ENCODE measurements at places on chromosomes 7 and 10.

- DNase-seq = no peak
These were observed 481.6 kb downstream of the TNS3 start for GRCh38 chr7:47100148-47100816.

- no peak for DNase-seq
These were observed 18.3 kb downstream of the C7orf25 start for GRCh38 chr7:42893346-42894240.

GRCh38 chr10:59007307-59008025 lies 169.0 kb upstream of the PHYHIPL start:
- DNase-seq = no peak

DNA sequence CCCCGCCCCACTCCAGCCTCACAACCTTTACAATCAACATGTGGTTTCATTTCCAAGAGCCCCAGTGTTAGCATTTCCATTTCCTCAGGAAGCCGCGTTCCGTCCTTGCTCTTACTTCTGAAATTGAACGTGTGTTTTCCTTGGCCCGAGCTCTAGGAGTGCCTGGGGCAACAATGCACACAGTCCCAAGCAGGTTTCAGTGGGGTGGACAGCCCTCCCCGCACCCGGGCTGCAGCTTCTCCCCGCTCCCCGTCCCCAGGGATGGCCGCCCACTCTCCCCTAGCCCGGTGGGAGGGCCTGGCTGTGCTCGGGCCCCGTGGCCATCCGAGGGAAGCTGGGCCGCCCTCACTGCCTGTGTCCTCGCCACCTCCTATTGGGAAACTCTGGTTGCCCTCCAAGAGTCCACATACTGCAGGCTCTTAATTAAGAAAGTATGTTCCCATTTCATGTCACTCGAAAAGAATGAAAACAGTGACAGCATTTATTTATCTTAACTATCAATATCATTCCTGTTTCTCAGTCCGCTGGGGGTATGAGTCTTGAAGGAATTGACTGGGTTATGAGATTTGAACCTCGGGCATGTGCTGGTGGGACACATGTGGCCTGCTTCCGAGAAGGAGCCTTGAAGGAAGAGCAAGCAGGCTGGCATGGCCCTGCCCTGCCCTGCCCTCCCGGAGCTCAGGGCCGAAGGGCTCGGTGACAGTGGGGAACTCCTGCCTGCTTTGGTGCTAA lies 163.8 kb downstream of the GRK5 start:
- DNase-seq = no peak

DNA sequence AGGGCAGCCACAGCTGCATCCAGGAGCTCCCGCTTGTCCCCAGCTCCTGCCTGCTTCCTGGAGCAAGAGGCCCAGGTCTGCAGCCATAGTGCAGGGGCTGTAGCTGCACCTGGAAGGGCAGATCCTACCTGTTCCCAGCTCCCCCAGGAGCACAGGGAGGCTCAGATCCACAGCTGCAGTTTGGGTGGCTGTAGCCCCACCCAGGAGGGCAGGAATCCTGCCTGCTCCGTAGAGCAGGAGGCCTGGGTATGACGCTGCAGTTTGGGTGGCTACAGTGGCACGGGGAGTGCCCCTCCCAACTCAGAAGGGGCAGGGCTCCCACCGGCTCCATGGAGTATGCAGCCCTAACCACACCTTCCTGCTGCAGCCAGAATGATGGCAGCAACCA lies 26.7 kb upstream of the CDCA7L start:
- DNase-seq = no peak

DNA sequence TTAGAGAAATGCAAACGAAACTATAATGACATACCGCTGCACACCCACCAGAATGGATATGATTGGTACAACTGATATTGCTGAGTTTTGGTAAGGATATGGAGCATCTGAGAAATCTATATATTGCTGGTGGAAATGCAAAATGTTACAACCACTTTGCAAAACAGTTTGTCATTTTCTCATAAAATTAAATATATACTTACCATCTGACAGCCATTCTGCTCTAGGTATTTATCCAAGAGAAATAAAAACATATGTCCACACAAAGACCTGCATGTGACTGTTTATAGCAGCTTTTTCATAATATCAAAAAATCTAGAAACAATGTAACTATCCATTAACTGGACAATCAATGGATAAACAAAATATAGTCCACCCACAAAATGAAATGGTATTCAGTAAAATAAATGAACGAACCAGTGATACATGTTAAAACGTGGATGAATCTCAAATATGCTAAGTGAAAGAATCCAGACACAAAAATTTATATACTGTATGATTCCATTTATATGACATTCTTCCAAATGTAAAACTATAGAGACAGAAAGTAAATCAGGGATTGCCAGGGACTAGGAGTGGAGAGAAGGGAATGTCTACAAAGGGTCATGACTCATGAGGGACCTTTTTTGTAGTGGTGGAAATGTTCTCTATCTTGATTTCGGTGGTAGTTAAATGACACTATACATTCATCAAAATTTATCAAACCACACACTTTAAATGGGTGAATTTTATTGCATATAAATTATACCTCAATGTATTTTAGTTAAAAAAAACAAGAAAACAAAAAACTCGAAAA lies 312.0 kb upstream of the GLI3 start:
- DNase-seq = no peak

DNA sequence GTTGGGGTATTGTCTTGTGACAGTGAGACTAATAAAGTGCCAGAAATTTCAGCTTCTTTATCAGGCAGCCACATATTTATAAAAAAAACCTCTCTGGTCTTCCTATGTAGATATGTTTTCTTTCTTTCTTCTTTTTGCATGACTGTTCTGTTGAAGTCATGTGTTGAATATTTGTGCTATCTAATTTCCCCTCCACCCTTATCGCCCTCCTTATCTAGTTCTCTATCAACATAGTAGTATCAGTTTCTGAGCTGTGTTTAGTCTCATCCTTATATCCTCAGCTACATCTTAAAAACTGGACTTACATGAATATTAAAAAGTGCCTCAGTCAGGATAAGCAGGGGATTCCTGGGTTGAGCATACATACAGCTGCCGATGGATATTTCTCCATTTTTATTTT lies 53.9 kb downstream of the SEMA3D start:
- no peak for DNase-seq

GRCh38 chr10:97571622-97572021 lies 957 bp upstream of the ANKRD2 start:
- DNase-seq = no peak

DNA sequence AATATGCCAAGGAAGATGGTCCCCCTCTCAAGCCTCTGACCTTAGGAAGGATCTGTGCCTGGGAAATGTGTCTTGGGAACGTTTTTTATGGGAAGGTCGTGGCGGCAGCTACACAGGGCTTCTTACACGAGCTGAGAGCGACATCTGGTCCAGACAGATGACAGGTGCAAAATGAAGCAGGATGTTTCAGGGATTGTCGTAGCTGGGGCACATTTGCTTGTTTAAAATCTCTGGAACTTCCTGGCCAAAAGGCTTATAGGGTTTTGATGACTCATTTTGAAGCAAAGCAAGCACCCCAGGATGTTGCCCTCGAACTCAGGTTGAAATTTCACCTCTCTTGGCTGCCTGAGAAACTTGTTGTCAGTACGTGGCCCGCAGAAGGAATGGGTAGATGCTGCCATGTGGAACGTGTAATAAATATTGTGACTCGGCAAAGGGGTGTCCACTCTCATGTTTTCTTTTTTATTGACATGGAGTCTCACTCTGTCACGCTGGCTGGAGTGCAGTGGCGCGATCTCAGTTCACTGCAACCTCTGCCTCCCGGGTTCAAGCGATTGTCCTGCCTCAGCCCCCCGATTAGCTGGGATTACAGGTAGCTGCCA lies 117.5 kb downstream of the CAMK1D start:
- no peak for DNase-seq

DNA sequence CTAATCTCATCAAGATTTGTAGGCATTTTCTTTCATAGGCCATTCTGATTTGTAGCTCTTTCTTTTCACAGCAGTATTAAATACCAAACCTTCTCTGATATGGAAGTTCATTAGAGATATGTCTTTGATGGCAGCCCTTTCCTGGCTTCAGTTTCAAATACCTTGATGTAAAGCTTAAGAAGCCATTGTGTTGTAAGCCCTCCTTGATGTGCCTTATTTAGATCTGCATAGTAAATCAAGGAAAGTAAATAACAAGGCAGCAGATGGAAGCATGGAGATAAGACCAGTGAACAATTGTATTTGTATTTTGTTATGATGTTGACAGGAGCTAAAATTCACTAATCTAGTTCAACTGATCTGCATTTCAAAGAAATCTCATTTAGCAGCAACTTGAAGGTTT lies 234.9 kb upstream of the PPP1R3A start:
- DNase-seq = no peak

DNA sequence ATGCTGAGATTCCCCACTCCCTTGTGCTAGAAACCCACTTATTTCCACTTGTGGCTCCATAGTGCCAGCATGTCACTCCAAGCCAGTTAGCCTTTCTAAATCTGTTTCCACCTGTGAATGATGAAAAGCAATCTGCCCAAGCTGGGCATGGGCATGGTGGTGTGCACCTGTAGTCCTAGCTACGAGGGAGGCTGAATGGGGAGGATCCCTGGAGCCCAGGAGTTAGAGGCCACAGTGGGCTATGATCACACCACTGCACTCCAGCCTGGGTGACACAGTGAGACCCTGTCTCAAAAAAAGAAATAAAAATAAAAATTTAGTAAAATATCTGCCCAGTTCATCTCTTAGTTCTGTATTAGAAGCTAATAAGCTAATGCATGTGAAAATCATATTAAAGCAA lies 5.0 kb upstream of the PTF1A start:
- DNase-seq = no peak

- no peak for DNase-seq
These were observed 151.5 kb downstream of the JAZF1 start for GRCh38 chr7:28029051-28029450.

DNA sequence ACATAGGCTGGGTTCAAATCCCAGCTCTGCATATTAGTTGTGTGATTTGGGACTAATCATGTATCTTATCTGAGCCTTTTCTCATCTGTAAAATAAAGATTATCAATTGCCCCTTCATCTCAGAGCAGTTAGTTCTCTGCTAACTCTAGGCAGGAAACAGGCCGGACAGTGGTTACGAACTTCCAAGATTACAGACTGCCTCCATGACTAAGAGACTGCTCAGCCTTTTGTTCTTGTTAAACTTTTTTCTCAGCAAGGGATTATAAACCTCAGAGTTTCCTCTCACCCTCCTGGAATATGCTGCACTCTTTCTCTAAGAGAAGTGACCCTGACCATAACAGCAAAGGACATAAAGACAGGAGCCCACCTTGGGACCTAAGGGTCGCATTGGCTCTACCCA lies 52.5 kb upstream of the NFKB2 start:
- no peak for DNase-seq

DNA sequence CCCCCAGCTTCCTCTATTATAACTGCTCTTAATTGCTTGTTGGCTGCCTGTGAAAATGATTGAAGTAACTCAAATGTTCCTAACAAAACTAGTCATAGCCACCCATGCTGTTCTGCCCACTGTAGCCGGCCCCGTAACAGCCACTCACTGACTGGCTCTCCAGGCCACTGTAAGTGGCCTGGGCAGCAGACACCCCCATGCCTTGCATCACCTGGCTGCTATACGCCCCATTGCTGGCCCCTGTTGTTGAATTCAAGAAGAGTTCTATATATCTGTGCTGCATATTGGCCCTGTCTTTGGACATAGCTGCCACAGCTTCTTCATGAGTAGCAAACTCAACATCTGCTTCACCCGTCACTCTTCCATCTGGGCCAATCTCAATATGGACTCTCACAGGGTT lies 15.1 kb downstream of the FXYD4 start:
- DNase-seq = no peak
